ENCODE measurements at places on chromosomes 16 and 17. TPM values are rescaled to one million over a fixed set of nuclear protein-coding genes. Genes with fewer than 3 reads are reported as not detected.

- no peak for DNase-seq
Measured at GRCh38 chr16:52501746-52502145, 45.2 kb downstream of the TOX3 start.

DNA sequence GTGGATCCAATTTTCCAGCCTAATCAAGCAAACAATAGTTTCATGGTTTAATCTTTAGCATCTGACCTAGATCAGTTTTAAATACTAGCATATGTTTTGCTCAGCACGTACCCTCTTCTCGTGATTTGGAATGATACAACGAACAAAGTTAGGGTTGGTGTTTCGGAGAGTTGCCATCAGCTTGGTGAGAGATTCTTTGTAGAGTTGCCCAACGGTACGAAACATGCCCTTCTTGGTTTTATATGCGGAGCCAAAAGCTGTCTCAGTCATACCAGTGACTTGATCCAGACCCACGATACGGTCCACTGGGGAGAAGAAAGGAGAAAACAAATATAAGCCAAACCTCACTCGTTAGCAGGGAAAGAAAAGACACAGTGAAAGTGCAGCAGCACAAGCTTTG lies 85.3 kb downstream of the NDEL1 start:
- no peak for DNase-seq

- DNase-seq = no peak
Measured at GRCh38 chr17:6166492-6167179, 96.5 kb downstream of the WSCD1 start.

The DRC7 gene
- total RNA-seq = not detected

The WDR59 gene
- total RNA-seq = 23.9 TPM

The CACNG3 gene
- total RNA-seq = not detected

DNA sequence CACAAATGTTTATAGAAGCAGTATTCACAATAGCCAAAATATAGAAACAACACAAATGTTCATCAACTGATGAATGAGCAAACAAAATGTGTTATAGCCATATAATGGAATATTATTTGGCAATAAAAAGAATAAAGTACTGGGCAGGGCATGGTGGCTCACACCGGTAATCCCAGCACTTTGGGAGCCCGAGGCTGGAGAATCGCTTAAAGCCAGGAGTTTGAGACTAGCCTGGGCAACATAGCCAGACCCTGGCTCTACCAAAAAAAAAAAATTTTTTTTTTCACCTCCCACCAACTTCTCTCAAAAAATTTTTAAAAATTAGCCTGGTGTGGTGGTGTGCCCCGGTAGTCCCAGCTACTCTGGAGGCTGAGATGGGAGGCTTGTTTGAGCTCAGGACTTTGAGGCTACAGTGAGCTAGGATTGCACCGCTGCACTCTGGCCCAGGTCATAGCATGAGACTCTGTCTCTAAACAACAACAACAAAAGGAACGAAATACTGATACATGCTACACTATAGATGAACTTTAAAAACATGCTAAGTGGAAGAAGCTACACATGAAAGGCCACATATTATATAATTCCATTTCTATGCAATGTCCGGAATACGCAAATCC lies 10.7 kb upstream of the PECAM1 start:
- no peak for DNase-seq

The MMP2 gene
- 164 TPM for total RNA-seq

GRCh38 chr17:75561927-75562603 lies 25.5 kb upstream of the MYO15B start:
- DNase-seq = no peak

The SMIM5 gene
- not detected for total RNA-seq

The CNOT1 gene
- total RNA-seq = 203 TPM

GRCh38 chr16:62760398-62760797 lies 724.2 kb upstream of the CDH8 start:
- no peak for DNase-seq

DNA sequence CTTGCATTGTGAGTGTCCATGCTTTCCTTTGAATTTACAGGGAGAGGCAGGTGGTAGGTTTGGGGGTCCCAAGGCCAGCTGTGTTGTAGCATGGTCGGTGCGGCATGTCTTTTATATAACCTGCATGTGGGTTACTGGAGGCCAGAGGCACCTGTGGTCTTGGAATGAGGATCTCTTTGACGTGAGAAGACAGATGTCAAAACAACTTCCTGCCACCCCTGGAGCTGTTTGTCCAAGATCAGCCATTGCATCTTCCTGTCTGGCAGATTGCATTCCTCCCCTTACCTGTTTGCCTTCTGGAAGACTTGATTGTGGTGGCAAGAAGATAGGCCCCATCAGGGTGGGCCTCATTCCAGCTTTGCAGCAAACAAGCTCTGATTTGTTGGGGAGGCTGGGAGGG lies 175.1 kb downstream of the MSI2 start:
- no peak for DNase-seq

DNA sequence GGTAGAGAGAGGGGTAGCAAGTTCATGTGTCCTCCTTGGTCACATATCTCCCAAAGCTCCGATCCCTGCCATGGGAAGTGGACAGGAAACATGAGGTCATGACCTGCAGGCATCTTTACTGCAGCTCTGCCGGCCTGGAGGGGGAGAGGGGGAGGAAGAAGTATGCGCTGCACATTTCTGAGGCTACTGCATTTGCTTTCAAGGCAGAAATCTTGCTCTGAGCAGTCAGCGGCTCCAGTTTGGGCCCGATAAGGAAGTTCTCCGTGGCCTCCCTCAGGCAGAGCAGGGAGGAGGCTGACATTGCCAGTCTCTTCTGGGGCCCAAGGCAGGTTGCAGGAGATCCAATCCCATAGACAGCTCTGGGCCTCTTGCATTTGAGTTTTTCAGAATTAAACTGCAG lies 1.5 kb upstream of the NHERF1 start:
- no peak for DNase-seq

- peak; percentile 81 for DNase-seq
Measured at GRCh38 chr16:69924777-69925191, 26.4 kb upstream of the CLEC18A start.

DNA sequence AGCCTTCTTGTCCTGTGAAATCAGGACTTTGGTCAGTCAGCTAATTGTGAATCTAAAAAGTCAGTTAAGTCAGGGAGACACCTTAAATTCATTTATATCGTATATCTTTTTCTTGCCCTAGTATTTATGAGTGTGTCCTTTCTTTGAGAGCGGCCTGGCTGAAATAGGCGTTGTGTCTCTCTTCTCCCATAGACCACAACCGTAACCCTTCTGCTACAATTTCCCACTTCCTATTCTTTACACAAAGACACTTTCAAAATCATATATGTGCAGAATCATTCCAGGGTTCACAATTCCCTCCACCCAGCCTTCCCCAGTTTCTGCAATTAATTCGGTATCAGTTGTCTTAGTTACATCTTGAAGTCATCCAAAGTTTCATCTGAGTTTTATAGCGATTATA lies 14.0 kb upstream of the COTL1 start:
- no peak for DNase-seq

GRCh38 chr17:20613248-20613647 lies 33.7 kb downstream of the CDRT15L2 start:
- no peak for DNase-seq

The SMIM36 gene
- not detected for total RNA-seq

- DNase-seq = no peak
Measured at GRCh38 chr17:40312893-40313667, 4.1 kb downstream of the RARA start.

DNA sequence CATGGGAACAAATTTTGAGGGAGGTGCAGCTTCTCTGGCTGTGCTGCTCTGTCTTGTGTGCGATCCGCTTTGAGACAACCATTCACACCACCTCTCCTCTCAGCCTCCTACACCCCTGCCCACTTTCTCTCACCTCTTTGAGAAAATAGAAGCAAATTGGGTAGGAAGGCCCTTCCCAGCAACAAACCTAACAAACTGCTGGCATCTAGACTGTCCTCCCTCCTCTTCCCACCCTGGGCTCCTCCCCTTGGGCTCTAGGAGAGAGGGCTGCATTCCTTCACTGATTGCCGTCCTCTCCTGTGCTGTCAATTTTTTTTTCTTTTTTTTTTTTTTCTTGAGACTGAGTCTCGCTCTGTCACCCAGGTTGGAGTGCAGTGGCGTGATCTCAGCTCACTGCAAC lies 13.5 kb downstream of the CDIPT start:
- DNase-seq = no peak

GRCh38 chr16:65388592-65388991 lies 266.7 kb upstream of the CDH11 start:
- DNase-seq = peak; percentile 69

- no peak for DNase-seq
Measured at GRCh38 chr17:77577491-77577890, 381.0 kb upstream of the TNRC6C start.

The DPEP2NB gene
- not detected for total RNA-seq

Data from IMR-90 (cell line).